ENCODE measurements at places on chromosomes 1 and 21.
A peak's percentile ranks its signal among the peaks of the same experiment; 100 is the strongest.

GRCh38 chr1:37862330-37862729 is 2.9 kb upstream of the MTF1 start:
- DNase-seq = no peak

DNA sequence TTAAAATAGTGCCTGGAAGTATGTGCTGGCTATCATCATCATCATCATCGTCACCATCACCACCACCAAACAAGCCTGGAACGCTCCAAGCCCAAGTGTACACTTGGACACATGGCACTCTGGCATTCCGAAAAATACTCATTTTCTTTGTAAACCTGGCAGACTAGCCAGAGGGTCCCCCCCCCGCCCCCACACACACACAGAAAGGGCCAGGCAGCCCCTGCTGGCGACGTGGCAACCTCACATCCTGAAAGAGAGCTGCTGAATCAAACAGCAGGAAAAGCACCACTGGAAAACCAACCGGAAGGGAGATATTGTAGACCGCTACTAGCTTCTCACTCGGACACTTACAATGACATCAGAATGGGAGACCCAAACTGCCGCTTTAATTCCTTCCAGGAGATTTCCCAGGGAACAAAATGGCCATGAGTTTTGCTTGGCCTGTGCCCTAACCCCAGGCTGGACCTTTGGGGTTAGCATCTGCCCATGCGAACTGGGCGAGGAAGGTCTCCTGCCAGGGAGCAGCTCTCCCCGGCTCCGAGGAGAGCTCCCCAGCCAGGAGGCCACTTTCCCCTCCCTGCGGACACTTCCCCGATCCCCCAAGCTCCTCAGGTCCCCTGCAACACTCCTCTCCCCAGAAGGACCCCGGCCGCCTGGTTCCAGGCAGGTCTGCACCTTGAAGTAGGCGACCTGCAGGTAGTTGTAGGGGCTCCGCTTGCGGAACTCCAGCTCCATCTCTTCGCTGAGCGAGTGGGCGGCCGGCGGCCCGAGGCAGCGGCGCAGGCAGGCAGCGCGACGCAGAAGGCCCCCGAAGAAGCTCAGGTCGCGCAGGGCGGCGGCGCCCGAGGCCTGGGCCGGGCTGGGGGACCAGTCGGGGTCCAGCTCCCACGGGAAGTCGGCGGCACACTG is 742 bp downstream of the P3H1 start:
- DNase-seq = peak; percentile 42

GRCh38 chr1:59124166-59124565 is 172.7 kb upstream of the FGGY start:
- no peak for DNase-seq

DNA sequence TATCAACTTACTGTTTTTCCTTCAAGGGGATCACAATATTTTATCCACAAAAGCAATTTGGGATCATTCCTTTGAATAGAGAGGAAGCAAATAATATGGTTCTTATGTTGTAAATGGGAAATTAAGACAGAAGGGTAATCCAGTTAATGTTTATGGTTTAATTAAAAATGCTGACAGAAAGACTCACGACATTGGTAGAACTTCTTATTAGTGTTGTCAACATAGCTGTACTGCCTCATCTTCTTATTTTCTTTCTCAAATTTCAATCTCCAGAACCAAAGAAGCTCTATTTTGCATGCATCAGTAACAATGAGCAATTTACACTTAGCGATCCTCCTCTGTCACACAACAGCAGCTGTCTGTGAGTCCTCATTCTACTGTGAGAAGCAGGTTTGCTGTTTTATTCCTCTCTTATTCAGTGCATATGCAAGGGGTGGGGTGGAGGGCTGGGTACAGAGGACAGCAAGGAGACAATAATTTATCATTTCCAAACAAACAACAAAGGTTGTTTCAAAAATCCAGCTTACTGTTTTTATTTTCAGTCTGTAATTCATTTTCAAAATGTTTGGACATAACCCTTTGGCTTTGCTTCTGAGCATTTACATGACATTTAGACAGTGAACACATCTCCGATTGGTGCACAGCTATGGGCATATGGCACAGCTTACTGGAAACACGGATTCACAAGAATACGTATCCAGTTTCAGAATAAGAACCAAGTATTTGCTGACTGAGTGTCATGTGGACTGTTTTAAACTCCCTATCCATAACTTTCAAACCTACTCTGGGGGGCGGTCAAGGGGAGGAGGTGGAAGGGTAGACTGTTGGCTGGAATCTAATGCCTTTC is 335.9 kb downstream of the RGS7 start:
- DNase-seq = no peak

- DNase-seq = no peak
Observed at GRCh38 chr1:234619071-234619480, 9.1 kb upstream of the IRF2BP2 start.

GRCh38 chr1:182143154-182143657 is 81.7 kb upstream of the ZNF648 start:
- DNase-seq = peak; percentile 79

DNA sequence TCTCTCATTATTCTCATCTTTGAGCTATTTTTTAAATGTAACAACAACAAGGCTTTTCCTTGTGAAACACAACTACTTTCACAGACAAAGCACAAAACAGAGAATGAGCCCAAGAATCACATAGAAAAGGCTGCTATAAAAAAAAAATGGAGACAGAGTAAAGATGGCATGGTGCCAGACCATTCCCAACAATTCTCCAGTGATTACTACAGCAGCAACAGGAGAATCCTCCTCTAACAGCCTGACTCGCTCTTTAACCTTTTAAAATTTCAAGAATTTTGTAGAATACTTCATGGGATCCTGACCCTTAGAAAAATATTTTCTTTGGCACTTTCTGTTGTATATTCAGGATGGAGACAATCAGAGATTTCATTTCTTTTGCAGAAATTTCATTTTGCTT is 3.8 kb upstream of the BCAS2 start:
- no peak for DNase-seq

DNA sequence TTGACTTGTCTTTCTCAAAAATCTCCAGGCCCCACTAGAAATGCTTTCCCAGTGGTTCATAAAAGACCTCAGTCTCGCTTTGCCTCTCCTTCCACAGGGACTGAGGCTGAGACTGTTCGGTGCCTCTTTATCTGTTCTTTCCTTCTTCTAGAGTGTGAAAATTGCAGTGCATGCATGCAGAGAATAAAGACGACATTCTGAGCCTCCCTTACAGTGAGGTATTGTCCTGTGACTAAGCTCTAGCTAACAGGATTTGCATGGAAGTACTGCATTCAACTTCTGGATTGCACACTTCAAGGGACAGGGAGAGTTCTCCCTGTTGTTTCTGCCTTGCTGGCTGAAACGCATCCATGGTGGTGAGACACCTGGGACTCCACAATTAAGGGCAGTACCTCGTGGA is 69.1 kb downstream of the COLGALT2 start:
- DNase-seq = no peak

DNA sequence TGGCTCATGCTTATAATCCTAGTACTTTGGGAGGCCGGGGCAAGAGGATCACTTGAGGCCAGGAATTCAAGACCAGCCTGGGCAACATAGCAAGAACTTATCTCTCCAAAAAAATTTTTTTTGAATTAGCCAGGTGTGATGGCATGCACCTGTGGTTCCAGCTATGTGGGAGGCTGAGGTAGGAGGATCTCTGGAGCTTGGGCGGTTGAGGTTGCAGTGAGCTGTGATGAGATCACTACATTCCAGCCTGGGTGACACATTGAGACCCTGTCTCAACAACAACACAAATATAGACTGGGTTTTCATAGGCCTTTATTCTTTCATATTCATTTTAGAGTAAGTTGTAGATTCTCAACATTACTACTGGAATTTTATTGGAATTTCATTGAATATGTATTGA is 12.8 kb downstream of the MED18 start:
- DNase-seq = no peak

- no peak for DNase-seq
Observed at GRCh38 chr21:31629972-31630711, 29.4 kb upstream of the SOD1 start.

DNA sequence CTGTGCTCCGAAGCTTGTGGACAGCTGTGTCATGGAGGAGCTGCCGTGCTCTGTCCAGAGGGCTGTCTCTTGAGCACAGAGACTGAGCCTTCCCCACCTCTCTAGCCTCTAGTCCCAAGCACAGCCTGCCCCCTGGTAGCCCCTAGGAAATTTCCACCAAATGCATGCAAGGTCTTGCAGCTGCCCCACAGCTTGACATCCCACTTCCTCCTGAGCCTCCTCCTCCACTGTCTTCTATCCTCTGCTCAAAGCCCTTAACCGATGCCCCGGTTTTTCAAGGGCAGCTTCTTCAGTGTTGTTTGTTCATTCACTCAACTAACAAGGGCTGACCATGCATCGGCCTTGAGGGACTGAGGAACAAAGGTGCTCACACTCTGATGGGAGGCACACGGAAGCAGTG is 20.6 kb upstream of the PROK1 start:
- no peak for DNase-seq

GRCh38 chr1:1022302-1023009 is 2.5 kb downstream of the AGRN start:
- no peak for DNase-seq

GRCh38 chr1:166944186-166944967 is 31.0 kb downstream of the ILDR2 start:
- DNase-seq = no peak

- no peak for DNase-seq
Observed at GRCh38 chr1:29945426-29945825, 709.1 kb downstream of the PTPRU start.

Measured in occipital lobe (tissue), 3 donors.